Urothelium cell line (cell line): ENCODE measurements at places on chromosomes 12 and 14.

GRCh38 chr12:20696181-20696905 lies 1.2 kb downstream of the SLCO1C1 start:
- DNase-seq = no peak

- peak; percentile 25 for DNase-seq
These were observed 353.7 kb downstream of the APAF1 start for GRCh38 chr12:98998697-98999299.

DNA sequence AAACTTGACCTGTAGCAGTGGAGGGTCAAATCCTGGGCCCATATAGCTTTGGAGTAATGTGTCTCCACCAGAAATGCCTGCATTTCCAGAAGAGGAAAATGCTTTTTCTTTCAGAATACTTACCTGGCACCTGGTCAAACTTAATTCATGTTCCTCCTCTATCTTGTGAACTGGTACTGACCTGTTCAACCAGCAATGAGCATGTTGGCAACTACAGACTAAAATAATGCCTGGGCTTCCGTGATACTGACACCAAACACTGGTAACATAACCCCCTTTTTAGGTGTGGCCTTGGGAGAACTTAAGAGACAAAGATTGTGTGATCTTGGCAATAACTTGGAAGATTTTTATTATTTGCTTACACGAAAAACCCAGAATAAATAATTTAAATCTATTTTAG lies 23.8 kb upstream of the MGST1 start:
- DNase-seq = no peak

DNA sequence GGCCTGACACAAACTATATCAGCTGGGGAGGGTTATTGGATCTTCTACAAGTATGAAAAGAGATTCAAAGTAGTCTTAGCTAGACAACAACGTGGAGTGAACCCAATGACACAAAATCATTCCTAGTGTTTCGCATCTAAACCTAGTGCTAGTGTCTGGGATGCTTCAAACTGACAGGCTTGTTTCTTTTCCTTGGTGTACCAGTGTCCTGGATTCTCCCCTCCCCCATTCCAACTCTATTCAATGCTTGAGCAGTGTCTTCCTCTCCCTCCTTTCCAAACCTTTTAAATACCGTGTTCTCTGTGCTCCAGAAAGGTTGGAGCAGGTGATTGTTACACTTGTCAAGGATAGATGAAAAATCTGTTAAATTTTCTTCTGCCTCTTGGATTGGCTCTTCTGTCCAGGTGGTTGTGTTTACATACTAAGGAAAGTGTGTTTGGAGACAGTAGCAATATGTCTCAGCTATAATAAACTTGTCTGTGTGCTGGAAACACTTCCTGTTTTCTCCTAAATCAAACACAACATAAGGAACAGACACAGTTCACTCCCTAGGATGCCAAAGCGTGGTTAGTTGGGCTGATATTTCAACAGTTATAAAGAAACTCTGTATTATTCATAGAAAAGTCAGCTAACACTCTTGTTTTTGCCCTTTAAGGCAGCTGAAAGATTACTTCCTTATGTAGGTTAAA lies 14.4 kb upstream of the GUCY2C start:
- no peak for DNase-seq
